HAP-1 (cell line): ENCODE measurements at places on chromosomes 6 and 20.

DNA sequence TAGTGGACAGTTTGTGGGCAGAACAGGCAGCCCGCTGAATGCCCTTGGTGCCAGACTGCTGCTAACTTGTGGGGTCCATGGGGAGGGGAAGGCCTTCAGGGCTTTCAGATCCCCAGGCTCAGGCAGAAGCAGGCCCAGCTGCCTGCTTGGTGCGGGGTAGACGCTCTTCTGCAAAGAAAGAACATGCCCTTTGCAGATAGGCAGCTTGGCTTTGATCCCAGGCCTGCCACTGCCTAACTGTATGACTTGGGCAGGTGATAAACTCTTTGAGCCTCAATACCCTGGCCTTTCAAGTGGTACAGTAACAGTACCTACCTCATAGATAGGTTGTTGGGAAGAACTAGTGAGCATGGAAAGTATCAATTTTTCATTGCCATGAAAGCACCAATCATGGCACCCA lies 28.4 kb downstream of the CHMP4B start:
- DNase-seq = no peak

- DNase-seq = no peak
Observed at GRCh38 chr6:37104824-37105147, 65.2 kb upstream of the PIM1 start.

DNA sequence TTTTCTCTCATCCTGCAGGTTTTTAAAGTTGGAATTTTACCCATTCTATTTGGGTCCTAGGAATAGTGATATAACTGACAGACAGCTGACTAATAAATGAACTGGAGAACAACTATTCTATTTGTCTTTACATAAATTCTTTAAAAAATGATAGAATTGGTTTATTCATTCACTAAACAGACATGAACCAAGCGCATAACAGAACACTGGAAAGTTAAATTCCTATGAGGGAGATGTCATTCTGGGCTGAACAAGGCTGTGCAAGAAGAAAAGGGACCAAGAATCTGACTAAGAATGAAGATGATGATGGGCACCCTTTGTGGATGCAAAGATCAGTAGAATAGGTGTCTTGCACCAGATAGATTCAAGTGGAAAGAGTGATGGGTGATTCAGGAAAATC lies 256.3 kb upstream of the SASH1 start:
- DNase-seq = no peak

GRCh38 chr6:6752129-6752528 lies 163.6 kb downstream of the LY86 start:
- no peak for DNase-seq

DNA sequence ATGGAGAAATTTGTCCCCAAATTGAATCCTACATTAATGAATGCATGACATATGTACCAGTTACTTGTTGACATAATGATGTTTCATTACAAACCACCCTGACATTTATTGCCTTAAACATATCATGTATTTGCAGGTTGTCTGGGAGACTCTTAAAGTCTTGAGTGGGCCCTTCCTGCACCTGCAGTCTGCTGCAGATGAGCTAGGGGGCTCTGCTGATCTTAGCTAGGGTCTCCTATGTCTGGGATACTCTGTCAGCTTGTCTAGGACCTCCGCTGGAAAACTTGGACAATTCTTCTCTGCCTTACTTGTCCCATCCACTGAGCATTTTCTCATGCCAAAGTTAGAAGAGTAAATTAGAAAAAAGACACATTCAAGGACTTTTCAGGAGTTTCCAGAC lies 581.6 kb downstream of the HAO1 start:
- DNase-seq = no peak

GRCh38 chr20:57995381-57995977 lies 233.0 kb downstream of the ANKRD60 start:
- no peak for DNase-seq

DNA sequence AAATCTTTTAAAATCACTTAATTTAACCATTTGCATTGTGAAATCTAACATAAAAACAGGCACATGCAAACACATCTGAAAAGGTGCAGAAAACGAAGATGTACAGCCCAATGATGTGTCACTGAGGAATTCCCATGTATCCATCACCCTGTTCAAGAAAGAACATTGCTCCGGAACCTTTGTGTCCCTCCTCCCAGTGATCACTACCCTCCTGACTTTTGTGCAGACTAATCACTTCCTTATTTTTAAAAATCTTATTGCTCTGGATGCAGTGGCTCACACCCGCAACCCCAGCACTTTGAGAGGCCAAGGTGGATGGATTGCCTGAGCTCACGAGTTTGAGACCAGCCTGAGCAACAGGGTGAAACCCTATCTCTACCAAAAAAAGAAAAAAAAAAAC lies 14.6 kb downstream of the GINS1 start:
- no peak for DNase-seq

DNA sequence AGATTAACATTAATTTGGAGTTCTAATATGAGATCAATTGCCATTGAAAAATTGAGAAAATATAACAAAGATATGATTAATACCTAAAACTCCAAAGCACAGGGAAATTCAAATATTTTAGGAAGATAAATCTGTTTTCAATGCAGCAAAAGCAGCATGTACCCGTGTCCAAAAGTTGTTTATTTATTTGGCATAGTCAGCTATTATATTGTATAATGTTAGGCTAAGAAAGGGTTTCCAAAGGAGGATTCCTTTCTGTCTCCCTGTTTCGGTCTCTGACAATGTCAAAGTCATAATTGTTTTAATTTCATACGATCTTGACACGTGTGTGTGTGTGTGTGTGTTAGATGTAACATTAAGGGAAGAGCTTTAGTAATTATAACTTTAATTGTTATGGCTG lies 914.5 kb downstream of the EYS start:
- DNase-seq = no peak

- DNase-seq = no peak
Observed at GRCh38 chr6:15131651-15132061, 114.2 kb upstream of the JARID2 start.

- DNase-seq = no peak
Observed at GRCh38 chr6:69279805-69280204, 517.0 kb downstream of the LMBRD1 start.

GRCh38 chr6:27839626-27840475 lies 72.3 kb downstream of the OR2B2 start:
- DNase-seq = peak; percentile 47

GRCh38 chr6:127249621-127250020 lies 17.0 kb upstream of the RNF146 start:
- DNase-seq = no peak

DNA sequence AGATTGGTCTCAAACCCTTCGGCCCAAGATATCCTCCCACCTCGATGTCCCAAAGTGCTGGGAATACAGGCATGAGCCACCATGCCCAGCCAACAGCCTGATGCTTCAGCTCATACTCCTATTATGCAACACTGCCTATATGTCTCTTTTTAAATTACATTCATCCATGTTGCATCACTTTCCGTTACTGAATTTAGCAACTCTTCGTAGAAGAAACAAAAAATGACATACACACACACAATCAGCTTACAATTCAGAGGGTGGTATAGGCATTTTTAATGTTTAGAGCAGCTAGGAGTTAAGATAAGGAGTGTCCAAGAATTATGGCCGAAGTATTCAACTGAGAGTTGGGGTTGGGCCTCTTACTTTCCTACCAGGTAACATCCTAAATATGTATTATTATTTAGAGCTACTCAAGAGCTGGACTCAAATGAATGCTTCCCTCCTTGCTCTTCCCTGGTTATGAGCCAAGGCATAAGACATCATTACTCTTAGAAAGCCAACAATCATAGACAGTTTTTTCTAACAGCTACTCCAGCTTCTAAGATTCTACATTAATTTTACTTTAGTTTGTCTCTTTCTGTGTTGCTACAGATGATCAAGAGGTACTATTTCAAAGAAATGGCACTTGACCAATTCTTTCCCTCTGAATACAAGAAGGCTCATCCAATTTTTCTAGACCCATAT lies 62.0 kb upstream of the BMP5 start:
- no peak for DNase-seq
